ENCODE measurements at places on chromosomes 5 and 9.

- DNase-seq, result no peak
Observed at GRCh38 chr9:129481810-129482511, 138.9 kb downstream of the C9orf50 start.

DNA sequence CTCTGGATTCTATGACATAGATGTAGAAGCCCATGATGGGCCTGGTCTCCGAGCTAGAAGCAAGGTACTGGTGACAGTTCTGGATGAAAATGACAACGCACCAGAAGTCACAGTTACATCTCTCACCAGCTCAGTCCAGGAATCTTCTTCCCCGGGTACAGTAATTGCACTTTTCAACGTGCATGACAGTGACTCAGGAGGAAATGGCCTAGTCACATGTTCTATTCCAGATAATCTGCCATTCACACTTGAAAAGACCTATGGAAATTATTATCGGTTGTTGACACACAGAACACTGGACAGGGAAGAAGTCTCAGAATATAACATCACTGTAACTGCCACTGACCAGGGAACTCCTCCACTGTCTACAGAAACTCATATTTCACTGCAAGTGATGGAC, 1.3 kb downstream of the PCDHGA4 start:
- DNase-seq, result no peak

DNA sequence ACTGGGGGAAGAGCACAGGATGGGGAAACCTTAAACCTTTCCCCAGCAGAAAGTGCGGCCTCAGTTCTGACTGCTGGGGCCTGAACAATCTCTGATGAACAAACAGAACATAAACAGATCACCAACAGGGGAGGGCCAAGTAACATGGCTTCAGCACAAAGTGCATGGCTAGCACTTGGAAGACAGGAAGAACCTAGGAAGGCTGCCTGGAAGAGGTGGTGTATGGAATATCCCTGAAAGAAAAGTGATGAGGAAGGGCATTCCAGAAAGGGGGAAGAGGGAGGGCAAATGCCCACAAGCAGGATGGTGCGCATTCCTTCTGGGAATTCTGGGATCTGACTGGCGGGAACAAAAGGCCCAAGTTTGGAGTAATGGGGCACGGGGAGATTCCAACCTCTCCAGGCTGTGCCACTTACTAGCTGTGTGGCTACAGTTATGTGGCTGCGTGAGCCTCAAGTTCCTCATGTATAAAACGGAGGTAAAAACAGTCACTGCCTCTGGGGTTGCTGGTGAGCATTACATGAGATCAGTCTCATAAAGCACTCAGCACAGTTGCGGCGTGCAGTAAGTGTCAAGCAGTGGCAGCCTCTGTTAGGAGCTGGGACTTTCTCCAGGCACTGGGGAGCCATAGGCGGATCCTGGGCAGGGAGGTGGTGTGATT, 1.6 kb downstream of the PDGFRB start:
- peak; percentile 31 for DNase-seq

- peak; percentile 52 for DNase-seq
Observed at GRCh38 chr5:32600054-32600622, 14.8 kb downstream of the SUB1 start.

GRCh38 chr5:60597572-60598320, 102.2 kb downstream of the DEPDC1B start:
- DNase-seq, result peak; percentile 46

- peak; percentile 31 for DNase-seq
Observed at GRCh38 chr9:75960551-75960950, 70.1 kb downstream of the PCSK5 start.

GRCh38 chr5:57383093-57383861, 99.3 kb downstream of the ACTBL2 start:
- no peak for DNase-seq
